Left ventricle myocardium inferior (tissue), 1 donor: ENCODE measurements at places on chromosomes 13 and 19.

DNA sequence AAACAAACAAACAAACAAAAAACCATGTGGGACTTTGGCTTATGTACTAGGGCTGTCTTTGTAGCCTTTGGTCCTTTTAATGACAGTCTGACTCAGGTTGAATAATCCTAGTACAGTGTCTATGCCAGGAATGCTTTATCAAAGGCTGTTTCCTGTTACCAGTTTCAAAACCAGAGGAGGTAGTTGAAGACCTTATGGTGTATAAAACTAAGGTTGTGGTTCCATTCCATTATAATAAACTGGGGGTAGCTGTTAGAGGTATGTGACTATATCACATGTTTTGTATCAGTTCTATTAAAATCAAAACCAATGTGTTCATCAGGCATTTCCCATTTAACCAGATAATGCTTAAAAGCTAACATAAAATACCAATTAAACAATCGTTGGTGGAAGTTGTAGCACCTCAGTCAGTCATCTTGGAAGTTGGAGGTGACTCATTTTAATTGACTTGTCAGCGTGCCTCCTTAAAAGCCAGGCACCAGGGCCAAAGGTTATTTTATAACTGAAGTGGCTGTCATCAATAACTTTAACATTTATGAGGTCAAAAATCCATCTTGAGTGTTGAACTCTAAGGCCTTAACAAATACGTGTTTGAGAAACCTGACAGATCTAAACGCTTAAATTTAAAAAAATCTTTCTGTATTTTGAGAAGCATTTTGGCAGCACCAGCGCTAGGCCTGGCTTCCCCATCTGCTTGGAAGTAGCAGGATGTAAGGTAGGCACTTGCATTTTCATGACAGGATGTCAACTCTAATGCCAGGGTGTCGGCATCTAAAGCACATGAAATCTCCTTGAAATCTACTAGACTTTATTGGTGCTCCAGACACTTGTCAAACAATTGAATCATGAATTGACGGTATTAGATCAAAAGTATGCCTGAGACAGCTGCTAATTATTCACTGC is 162.5 kb downstream of the LMO7 start:
- no peak for DNase-seq

GRCh38 chr13:50780201-50781015 is 63.1 kb downstream of the DLEU7 start:
- no peak for DNase-seq

- no peak for DNase-seq
These were observed 4.9 kb downstream of the REX1BD start for GRCh38 chr19:18593367-18594095.

- DNase-seq, result no peak
These were observed 116.2 kb upstream of the ZNF536 start for GRCh38 chr19:30255791-30256495.

GRCh38 chr13:26449063-26449848 is 108.2 kb upstream of the WASF3 start:
- DNase-seq, result no peak

GRCh38 chr19:29837448-29837981 is 25.7 kb downstream of the CCNE1 start:
- no peak for DNase-seq

GRCh38 chr13:19795956-19796355 is 13.2 kb upstream of the PSPC1 start:
- DNase-seq, result no peak

- DNase-seq, result no peak
These were observed 2075.3 kb downstream of the PCDH9 start for GRCh38 chr13:65154661-65155447.

GRCh38 chr13:112686987-112687386 is 2.9 kb upstream of the ATP11A start:
- DNase-seq, result no peak

- DNase-seq, result no peak
These were observed 90.9 kb upstream of the GPR183 start for GRCh38 chr13:99398071-99398470.

DNA sequence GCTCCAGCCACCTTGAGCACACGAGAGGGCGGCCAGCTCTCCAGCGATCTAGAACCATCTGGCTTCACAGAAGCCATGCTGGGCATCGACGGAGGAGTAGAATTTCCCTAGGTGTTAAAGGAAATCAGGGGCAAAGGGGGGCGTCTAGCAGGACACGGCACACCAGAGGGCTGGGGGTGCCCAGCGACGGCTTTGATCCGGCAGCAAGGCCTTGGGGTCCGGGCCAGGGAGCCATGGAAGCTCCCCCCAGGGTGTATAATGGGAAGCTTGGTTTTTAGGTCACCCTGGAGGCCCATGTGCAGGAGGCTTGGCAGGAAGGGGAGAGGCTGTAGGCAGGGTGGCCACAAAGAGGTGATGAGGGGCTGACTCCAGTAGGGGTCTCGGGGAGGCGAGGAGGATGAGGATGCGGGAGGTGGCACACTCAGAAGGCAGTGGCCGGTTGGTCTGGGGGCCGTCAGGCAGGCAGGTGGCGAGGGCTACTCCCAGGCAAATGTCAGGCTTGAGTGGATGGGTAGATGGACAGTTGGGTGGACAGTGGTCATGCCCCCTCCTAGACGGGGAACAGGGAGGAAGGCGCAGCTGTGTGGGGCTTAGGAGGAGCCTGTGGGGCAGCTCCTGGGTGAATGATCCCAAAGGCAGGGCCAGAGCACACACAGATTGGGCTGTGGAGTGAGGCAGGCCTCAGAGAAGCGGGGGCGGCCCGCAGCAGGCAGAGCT is 5.6 kb downstream of the KMT5C start:
- no peak for DNase-seq

DNA sequence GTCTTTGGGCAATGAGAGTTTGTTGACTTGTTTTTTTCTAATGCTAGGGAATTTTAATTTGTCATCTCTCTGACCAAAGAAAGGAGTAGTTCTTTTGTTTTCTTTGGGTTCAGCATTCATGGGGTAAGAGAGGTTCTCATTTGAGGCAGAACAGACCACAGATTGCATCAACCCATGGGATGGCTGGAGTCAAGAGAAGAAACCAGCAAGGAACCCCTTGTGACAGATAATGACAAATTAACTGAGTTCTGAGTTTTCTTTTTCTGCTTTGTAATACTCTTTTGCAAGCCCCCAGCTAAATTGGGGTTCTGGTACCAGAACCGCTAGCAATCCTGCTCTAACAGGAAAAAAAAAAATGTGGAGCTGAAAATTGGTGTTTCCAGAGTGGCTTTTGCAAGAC is 864.1 kb downstream of the DIAPH3 start:
- DNase-seq, result no peak

- DNase-seq, result no peak
These were observed 1464.3 kb downstream of the UQCRFS1 start for GRCh38 chr19:27748551-27749152.

DNA sequence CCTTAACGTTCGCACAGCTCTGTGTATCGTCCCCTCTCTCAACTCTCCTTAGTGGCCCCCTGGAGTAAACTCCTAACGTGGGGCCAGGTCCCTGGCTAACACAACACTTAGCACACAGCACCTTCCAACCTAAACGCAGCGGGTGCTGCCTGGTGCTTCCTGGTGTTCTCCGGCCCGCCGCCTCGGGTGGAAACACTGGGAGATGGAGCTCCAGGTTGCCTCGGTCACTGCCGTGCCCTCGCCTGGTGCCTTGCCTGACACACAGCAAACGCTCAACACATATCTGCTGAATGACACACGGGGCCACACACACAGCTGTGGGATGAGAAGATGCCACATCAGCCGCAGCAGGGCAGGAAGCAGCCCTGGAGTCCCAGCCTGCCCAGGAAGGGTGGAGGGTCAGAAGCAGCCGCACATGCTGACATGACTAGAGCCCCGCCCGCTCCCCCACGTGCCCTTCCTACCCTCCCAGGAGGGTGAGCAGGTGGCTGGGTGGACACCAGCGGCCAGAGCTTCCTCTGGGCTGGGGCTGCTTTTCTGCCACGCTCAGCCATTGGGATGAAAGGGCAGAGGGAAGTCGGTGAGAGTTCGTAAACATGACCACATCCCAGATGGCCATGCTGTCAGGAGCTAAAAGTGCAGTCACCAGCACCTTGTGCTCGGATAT is 6.6 kb downstream of the PEPD start:
- peak; percentile 39 for DNase-seq

GRCh38 chr19:10884274-10884673 is 12.9 kb downstream of the CARM1 start:
- DNase-seq, result no peak

- no peak for DNase-seq
These were observed 39.9 kb downstream of the MBNL2 start for GRCh38 chr13:97262058-97262457.
